ENCODE measurements at places on chromosomes 13 and 19.

- no peak for DNase-seq
Observed at GRCh38 chr13:104057861-104058260, 991.6 kb upstream of the SLC10A2 start.

DNA sequence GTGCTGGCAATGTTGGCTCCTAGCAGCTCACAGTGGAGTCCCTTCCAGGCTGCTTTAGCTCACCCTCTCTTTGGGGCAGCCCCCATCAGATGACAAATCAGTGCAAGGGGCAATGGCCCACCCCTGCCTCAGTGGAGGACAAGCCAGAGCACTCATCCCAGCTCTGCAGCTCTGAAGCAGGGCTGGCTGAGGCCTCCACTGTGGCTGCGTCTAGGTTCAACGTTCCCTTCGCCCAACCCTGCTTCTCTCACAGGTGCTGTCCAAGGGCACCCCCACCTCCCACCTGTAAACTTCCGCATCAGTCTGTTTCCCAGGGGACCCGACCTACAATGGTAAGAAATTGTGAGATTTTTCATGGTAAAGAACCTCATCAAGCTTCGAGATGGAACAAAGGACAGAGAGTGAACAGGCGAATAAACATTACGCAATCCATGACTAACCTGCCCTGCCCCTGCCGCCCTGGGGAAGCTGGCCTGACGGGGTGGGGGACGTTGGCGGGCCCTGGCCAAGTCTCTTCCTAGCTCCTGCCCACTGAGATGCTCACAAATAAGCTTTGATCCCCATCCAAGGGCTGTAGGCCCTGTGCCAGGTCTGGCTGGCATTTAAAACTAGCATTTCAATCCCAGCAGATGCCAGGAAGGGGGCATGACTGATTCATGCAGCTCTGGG lies 40.5 kb downstream of the DZIP1 start:
- DNase-seq: no peak

- DNase-seq: no peak
Observed at GRCh38 chr19:44498988-44499387, 1.3 kb downstream of the ZNF180 start.

DNA sequence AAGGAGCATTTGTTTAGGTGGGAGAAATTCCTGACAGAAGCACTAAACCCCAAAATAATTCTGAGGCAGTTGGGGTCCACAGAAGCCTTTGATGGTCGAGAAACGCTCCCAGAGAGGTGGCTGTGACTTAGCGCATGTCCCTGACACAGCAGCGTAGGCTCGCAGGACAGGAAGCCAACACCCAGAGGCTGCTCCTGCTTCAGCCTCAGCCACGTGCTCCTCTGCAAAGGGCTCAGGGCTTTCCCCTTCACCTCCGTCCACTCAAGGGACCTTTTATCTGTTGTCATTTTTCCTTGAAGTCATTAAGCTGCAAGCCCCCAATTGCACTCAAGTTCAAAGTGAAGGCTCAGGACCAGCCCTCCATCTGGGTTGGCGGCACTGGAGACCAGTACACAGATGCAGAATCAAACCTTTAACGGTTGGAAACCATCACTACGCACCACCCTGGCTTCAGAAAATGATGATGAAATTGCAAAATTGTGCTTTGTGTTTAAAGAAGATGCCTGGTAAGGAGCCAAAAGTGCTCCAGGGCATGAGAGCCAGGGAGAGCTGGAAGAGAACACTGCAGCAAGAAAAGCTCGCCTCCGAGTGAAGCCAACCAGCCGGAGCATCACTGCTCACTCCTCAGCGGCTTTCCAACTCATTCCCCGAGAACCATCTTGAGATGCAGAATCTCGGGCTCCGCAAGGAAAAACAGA lies 219.6 kb downstream of the RAP2A start:
- DNase-seq: no peak

- no peak for DNase-seq
Observed at GRCh38 chr19:46186717-46187101, 38.7 kb downstream of the IGFL2 start.

DNA sequence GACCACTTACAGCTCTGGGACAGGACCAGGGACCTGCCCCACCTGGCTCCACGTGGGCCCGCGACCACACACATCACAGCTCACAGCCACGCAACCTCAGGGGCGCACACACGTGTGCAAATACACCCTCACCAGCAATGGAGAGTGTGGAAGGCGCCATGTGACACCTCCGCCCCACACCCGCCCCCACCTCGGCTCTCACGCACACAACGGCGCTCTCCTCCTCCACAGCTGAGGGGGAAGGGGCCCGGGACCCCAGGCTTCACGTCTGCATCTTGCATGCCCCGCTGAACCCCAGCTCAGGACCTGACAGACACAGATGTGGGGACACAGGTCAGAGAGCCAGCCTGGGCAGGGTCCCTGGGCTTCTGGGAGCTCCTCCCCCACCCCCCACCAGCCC lies 6.4 kb upstream of the SHISA7 start:
- no peak for DNase-seq

DNA sequence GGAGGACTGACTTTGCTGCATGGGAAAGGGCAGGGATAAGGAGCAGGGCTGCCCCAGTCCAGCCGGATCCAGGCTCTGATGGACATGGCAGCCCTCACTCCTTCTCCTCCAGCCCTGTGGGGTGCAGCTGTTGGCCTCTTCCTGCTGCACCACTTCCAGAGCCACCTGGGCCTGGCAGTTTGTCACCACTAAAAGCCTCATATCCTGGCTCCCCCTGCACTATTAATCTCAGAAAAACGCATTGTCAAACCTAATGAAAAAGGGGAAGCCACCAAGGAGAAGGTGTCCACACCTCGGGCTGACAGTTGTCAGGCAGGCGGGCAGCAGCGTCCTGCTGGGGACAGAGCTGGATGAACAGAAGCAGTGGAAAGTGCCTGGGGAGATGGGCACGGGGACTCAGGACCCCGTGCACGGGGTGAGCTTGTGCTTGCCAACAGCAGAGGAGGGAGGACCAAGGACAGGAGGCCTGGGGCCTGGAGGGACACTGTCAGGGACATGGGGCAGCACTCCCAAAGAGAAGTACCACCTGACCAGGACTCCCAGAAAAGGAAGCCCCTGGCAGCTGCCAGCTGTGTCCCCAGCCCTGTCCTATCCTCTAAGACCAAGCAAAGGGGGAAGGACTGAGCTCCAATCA lies 151.1 kb upstream of the TSHZ3 start:
- DNase-seq: no peak

DNA sequence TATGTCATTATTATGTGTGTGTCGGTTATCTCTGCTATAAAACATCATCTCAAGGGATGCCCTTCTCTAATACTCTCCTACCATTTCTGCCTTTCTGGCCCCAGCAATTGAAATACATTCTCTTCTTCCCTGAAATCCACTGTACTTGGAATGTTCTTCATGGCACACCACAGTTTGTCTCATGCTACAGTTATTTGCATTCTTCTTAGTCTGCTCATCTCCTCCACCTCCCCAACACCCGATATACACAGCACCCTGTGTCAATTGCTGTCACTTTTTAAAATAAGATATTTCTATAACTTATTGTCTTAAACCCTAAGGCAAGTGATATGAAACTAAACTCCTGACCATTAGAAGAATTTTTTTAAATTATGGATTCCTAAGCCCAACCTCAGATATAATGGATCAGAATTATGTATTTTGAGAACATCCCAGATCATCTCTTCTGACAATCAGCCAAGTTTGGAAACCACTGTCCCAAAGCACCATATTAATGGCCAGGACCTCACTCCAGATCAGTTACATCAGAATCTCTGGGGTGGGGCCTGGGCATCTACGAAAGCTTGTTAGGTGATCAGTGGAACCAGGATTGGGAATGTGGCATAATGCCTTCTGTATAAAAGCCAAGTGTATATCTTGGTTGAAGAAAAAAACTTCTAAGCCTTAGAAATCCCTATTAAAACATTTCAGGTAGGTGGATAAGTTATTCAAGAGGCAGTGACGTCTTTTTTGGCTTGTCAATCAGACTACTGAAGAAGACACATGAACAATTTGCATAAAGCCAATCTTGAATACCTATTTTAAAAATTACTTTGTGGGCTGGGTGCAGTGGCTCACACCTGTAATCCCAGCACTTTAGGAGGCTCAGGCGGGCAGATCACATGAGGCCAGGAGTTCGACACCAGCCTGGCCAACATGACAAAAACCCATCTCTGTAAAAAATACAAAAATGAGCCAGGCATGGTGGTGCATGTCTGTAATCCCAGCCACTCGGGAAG lies 30.0 kb upstream of the KBTBD7 start:
- DNase-seq: no peak

DNA sequence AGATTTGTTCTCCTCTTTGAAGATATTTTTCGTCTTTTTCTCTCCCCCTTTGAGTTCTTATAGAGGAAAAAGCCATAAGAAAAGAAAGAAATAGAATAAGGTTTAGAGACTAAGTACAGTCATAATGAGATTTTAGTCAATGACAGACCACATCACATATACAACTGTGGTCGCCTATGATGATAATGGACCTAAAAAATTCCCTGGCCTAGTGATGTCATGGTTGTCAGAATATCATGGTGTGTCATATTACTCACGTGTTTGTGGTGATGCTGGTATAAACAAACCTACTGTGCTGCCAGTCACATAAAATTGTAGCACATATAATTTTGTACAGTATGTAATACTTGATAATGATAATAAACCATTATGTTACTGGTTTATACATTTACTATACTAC lies 1096.1 kb downstream of the OLFM4 start:
- no peak for DNase-seq
